ENCODE measurements at places on chromosomes 3 and 15.

DNA sequence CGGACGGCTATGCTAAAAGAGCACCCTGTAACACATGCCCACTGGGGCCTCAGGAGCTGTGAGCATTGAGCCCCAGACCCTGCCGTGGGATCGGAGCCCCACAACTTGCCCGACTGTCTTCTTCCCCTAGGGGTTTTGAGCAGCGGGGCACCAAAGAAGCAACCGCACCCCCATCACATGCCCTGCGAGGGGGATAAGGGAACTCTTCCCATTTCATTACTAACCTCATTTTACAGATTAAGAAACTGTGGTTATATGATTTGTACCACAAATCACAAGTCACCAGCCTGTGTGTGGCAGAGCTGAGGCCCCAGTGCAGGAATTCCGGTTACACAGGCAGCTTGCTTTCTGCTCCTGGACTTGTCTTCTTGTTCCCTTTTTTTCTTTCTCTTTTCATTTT lies 86.2 kb downstream of the CD47 start:
- no peak for DNase-seq

DNA sequence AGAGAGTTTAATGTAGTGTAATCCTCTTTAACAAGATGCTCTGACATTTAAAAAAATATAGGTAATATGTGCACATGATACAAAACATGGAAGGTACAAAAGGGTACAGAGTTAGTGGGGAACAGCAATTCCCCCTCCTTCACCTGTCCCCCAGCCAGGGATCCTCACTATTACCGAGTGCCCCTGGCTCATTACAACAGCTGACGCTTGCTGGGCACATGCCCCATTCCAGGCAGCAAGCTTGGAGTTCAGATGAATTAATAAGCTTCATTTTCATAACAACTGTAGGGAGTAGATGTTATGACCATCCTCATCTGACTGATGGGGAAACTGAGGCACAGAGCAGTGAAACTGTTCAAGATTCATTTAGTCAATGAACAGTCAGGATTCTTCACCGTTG lies 41.2 kb downstream of the PCSK6 start:
- no peak for DNase-seq

DNA sequence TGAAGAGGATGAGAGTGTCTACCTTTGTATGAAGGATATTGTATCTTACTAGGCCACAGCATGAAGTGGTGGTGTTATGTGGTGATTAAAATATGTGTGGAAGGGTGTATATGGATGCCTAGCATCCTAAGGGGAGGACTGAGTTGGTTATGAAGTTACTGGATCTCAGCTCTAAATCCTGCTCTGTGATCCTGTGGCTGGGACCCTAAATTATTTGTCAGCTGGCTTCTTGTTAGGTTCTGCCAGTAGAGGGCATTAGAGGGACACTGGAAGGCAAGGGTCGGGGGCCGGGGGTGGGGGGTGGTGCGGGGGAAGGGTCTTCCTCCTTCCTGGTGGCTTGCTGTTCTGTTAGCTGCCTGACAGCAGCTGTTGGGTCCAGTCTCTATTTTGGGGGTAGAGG lies 34.9 kb downstream of the MORF4L1 start:
- DNase-seq = no peak

DNA sequence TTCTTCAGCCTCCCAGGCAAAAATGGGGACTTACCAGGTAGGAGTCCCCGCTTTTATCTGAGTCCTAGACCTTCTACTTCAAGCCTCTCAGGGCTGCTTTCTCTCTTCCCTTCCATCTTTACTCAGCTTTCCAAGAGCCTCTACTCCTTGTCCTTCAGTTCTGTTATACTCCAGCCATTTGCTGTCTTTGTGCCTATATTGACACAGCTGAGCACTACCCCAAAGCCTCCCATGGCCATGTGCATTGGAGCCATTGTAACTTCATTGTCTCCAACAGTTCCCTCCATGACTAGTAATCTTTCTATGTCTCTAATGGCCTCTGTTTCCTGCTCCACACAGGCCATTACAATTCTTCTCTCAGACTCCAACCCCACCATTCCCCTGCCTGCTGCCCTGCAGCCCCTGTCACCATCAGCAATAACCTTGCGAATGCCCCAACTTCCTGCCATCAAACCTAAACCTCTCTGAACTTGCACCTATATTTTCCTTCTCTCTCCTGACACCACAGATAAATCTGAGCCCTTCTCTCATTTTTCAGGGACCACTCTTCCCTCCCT lies 77.9 kb upstream of the ADPGK start:
- no peak for DNase-seq

DNA sequence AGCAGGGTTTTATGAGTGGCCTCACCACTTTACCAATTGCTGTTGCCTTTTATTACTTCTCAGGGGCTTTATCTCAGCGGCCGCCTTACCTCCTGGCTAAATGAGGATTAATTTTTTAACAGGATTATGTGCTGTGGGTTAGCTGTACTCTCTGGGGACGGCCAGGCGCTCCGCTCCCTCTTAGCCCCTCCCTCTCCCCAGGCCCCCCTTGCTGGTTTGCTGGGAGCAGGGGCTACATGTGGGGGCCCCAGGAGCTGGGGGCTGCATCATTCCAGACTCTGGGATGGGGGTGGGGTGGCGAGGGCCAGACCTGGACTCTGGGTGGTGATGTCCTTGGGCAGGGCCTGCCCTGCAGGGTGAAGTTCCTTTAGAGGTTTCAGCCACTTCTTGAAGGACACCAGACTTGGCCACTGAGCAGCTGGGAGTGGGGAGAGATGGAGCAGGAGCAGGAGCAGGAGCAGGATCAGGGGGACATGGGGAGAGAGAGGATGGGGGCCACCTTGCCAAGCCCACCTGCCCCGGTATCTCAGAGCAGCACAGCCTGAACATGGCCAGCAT lies 196.1 kb downstream of the GOLGA6L6 start:
- no peak for DNase-seq

DNA sequence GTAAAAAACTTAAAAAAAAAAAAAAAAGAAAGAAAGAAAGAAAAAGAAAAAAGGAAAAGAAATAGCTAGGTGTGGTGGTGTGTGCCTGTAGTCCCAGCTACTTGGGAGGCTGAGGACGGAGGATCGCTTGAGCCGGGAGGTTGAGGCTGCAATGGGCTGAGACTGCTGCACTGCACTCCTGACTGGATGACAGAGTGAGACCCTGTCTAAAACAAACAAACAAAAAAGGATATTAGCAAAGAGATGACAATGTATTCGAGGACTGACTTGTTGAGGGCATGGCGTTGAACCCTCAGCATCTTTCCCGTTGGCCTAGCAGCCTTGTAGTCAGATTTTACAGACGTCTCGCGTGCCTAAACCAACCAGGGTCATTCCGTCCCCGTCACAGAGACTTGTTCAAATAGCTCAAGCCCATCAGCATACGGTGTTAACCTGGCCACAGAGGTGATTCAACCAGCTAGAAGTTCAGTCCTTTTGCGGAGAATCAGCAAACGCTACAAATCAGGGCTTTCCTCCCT lies 528 bp upstream of the NIT2 start:
- no peak for DNase-seq

- no peak for DNase-seq
These were observed 55.3 kb upstream of the VGLL4 start for GRCh38 chr3:11699083-11699427.

DNA sequence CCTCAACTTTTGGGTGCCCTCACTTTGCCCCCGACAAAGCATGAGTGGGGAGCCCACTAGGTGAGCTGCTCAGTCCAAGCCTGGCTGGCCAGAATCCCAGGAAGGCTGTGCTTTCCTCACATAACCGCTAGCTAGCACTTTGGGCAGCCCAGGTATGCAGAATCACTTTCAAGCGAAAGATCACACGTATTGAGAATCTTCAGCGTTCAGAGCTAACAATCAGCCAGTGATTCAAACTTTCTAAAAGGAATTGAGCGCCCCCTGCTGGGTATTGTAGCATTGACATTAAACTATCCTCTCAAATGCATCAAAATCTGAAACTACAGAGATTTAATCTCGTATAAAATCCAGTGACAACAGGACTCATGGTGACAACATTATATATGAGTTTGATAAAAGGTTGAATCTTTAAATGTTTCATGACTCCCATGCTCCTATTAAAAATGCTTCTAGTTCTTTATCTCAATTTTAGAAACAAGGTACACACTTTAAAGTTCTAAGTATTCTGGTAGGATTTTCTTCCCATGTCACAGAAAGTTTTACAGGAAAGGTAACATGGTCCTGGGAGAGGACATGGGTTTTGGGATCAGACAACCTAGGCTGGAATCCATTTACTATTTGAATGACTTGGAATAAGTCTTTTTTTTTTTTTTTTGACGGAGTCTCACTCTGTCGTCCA lies 11.8 kb downstream of the ANAPC13 start:
- peak; percentile 80 for DNase-seq

DNA sequence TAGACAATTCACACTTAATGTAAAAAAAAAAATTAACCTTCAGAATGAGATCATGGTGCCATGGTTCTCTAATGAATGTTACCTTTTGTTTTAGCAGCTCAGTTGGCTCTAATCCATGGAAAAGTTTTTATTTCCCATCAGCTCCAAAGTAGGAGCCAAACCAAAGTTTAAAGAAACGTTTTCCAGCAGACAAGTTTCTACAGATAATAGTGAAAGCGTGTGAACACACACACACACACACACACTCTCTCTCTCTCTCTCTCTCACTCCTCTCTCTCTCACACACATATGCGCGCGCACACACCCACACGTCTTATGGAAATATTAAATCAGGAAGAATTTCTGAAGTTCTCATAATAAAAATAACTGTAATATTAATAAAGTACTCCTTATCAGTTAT lies 46.9 kb downstream of the MBNL1 start:
- no peak for DNase-seq

DNA sequence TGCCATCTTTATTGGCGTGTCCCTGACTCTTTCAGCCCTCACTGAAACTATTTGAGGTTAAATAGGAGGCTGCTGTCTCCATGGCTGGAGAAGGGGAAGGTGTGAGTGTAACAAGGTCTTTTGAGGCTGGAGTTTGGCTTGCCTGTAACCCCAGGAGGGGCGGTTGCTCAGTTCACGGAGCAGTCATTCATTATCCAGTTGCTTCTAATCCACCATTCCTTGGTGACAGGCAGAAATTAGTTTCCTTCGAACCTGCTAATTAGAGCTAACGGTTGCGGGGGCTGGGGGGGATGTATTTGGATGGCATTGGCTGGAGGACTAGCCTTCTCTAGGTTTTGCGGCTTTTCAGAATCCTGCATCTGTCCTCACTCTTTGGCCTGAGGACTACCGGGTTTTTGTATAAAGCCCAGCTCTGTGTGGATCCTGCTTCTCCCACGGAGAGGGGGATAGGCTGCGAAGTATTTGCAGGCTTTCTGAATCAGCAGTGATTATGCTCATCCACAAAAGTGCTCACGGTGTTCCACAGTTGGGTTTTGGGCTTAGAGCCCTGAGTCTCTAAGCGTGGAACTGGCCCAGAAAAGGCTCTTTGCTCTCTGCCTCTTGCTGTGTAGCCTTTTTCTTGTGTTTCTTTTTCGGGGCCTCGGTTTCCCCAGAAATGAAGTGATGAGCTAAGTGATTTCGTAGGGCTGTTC lies 18.6 kb downstream of the FGD5 start:
- no peak for DNase-seq

DNA sequence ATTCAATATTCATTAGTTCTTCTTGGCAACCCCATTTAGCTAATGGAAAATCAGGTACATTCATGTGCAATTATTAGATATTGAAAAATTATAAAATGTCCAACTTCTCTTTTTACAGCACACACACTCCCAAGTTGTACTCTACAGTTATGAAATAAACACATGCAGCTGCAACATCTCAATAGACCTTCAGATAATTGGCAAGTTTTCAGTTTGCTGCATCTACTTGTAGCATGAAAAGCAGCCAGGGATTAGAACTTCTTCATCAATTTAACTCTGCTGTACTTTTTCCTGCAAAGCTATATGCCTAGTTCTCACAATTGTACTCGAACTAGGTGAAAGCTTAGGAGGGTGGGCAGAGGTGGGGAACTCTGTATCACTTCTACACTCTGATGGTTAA lies 46.6 kb upstream of the FHIT start:
- DNase-seq = no peak

DNA sequence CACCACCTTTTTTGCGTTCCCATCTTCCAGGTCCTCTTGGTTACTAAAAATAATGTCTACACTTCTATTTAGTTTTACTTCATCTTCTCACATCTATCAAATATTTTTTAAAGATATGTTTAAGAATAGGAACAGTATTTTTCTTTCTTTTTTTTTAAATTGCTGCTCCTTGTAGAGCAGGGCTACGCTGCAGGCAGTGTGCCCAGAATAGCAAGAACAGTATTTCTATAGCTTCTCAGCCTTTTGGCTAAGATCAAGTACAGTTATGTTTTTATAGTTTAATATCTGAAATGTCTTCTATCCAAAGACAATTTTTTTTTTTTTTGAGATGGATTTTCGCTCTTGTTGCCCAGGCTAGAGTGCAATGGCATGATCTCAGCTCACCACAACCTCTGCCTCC lies 73.0 kb downstream of the MYO9A start:
- no peak for DNase-seq

GRCh38 chr3:143120716-143121240 lies 1.2 kb downstream of the CHST2 start:
- DNase-seq = no peak

- no peak for DNase-seq
These were observed 233.1 kb downstream of the SHQ1 start for GRCh38 chr3:72615182-72615581.

DNA sequence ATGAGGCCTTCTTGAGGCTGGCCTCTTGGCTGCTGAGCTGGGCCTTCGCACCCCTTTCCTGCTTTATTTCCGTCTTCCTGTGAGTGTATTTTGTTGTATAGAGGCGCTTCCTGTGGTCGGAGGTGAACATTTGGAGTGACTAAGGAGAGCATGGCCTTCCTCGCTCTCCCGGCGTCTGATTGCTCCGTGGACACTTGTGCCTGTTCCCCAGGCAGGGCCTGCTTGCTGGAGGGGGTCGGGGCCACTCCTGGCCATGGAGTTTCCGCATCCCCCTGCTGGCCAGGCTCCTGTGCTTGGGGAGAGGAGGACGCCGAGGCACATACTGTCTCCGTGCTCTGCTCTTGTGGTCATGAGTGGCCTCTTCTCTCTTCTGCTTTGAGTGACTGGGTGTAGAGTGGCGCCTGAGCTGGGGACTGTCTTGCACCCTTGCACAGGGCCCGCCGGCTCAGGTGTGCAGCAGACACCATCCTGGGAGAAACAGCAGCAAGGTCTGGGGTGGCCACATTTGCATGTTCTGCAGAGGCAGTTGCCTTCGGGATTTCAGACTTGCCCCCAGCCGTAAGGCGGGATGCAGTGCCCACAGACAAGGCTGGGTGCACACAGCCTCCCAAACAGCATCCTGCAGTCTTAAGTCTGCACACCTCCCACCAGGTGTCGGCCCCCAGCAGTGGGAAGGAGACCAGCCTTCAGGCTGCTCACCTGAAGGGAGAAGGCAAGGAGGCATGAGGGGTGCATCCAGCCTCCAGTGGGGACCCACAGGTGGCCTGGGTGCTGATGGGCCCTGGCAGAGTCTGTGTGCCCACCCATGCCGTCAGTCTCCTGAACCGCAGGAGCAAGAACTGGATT lies 16.4 kb downstream of the KLF13 start:
- no peak for DNase-seq

- DNase-seq = no peak
These were observed 94.4 kb downstream of the DNASE1L3 start for GRCh38 chr3:58116161-58116955.

GRCh38 chr3:48709051-48709461 lies 8.0 kb downstream of the IP6K2 start:
- DNase-seq = no peak

- DNase-seq = no peak
These were observed 6.4 kb upstream of the STRA6 start for GRCh38 chr15:74208901-74209559.

Measured in LoVo (cell line).